Right renal cortex interstitium (tissue), 3 donors: ENCODE measurements at places on chromosomes 7 and 10. TPM values are rescaled to one million over a fixed set of nuclear protein-coding genes. Genes with fewer than 3 reads are reported as not detected.

Gene INHBA
- 4.6 TPM for polyA plus RNA-seq

Gene GPER1
- polyA plus RNA-seq = 5.9 TPM

DNA sequence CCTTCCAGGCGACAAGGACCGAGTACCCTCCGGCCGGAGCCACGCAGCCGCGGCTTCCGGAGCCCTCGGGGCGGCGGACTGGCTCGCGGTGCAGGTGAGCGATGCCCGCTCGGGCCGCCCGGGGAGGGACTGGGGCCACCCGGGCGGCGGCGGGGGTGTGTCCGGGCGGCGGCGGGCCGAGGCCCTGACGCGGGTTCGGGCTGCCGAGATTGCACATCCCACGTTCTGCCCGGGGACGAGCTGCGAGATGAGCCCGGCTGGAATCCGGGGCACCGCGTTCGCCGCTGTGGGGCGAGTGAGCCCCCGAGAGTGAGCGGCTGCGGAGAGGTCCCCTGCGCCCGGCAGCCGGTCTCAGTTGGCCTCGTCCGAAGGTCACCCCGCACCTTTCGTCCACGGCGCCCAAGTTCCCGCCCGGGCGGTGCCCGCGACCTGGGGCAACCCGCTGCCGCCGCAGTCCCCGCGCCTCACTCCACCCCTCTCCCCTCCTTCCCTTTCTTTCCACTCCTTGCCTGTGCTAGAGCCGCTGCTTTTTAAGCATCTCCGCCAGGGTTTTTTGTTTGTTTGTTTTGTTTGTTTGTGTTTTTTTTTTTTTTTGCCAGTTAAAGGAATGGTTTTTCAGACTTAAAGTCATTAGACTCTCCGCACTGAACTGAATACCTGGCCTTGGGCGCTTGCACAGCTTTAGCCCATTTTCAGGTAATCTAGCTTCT is 515 bp downstream of the RALA start:
- no peak for DNase-seq

GRCh38 chr7:73841689-73842066 is 638 bp downstream of the METTL27 start:
- DNase-seq = no peak

GRCh38 chr7:30930621-30931020 is 19.0 kb downstream of the AQP1 start:
- no peak for DNase-seq
